ENCODE measurements at places on chromosomes 1 and 21. TPM values are rescaled to one million over a fixed set of nuclear protein-coding genes. Genes with fewer than 3 reads are reported as not detected.

- peaks cover 6% of the 10 kb centered on the region for H3K27me3 ChIP-seq
- no peak overlapping the region for H3K4me3 ChIP-seq
- H3K4me1 ChIP-seq: peaks cover 8% of the 10 kb centered on the region
- H3K27ac ChIP-seq: no peak overlapping the region
Observed at GRCh38 chr1:222243902-222244301, 304.0 kb downstream of the HHIPL2 start.

GRCh38 chr1:247113733-247114271 lies 9.6 kb upstream of the ZNF669 start:
- H3K4me3 ChIP-seq: no peak overlapping the region
- DNase-seq: no peak
- no peak overlapping the region for H3K27ac ChIP-seq
- peaks cover 37% of the 10 kb centered on the region for H3K27me3 ChIP-seq

DNA sequence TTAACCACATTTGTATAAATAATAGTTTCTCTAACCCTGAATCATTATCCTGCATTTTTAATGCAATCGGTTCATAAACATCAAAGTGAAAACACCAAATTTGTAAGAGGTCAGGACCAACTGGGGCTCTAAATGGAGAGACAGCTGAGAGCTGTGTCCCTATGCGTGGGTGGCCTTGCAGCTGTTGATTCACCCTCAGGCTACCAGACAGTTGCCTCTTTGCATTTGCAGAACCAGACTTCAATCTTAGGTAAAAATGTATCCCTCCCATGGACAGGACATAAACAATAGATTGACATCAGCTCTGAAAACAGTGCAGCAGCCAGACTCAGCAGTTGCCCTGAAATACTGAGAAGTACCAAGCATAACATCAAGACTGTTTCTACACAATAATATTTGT lies 8.8 kb upstream of the TGFB2 start:
- no peaks in the 10 kb centered on the region for H3K27me3 ChIP-seq
- no peak overlapping the region for H3K4me3 ChIP-seq
- peaks cover 2% of the 10 kb centered on the region for H3K36me3 ChIP-seq
- no peak overlapping the region for H3K27ac ChIP-seq

DNA sequence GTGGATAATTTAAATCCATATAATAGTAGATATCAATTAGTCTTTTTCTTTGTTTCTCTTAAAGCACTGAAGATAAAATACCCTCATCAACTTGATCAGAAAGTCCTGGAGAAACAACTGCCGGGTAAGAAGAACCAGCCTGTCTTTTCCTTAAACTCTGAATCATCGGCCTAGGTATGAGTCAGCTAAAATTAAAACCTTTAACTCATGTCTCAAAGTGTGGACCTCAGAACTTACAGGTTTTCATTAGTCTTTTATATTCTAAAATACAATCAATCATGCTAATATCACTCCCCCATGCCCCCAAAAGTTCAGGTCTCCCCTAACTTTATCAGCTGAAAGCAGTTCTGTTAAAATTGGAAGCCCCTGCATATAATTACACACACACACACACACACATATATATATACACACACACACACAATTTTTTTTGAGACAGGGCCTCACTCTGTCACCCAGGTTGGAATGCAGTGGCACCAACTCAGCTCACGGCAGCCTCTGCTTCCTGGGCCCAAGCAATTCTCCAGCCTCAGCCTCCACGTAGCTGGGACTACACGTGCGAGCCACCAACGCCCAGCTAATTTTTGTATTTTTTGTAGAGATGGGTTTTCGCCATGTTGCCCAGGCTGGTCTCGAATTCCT lies 61.3 kb downstream of the B3GALNT2 start:
- H3K4me3 ChIP-seq: no peak overlapping the region
- H3K27ac ChIP-seq: no peak overlapping the region
- no peak for DNase-seq
- peaks cover 2% of the 10 kb centered on the region for H3K4me1 ChIP-seq
- peaks cover 2% of the 10 kb centered on the region for H3K36me3 ChIP-seq

Gene SPRR3
- not detected for total RNA-seq

DNA sequence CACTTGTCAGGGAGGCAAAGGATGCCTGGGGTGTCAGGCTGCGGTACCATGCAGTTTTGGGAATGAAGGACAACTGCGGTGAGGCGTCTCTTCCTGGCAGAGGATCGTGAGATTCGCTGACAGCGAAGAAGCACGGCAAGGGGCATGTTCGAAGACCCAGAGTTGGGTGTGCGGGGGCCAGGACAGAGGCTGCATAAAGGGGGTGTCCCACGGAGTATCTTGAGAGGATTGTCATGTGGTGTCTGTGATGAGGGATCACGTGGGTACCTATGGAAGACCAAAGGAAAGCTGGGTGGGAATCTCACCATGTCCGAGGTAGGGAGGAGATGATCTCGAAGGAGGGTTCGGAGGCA lies 372 bp downstream of the SLC25A44 start:
- H3K36me3 ChIP-seq: peaks cover 3% of the 10 kb centered on the region
- H3K4me3 ChIP-seq: peak overlapping the region; percentile 99
- no peaks in the 10 kb centered on the region for H3K27me3 ChIP-seq
- H3K27ac ChIP-seq: peak overlapping the region; percentile 99
- peaks cover 45% of the 10 kb centered on the region for H3K4me1 ChIP-seq

Gene COG2
- total RNA-seq: 20.6 TPM

DNA sequence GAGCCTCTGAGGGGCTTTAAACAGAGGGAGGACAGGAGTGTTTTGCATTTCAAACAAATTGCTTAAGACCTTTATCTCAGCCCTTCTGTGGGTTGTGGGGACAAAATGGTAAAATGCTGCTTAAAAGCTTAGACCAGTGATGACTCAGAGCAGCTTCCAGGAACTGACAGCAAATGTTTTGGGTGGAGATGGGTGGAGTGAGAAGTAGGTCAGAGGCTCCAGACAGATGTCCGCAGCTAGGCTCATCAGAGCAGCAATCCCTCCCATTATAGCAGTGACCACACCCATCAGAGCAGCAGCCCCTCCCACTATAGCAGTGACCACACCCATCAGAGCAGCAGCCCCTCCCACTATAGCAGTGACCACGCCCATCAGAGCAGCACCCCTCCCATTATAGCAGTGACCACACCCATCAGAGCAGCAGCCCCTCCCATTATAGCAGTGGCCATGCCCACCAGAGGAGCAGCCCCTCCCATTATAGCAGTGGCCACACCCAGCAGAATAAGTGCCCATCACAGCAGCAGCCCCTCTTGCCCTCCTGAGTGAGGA lies 532.2 kb downstream of the MATN1 start:
- peaks cover 51% of the 10 kb centered on the region for H3K4me1 ChIP-seq
- peak overlapping the region; percentile 86 for H3K27ac ChIP-seq
- peak overlapping the region; percentile 69 for H3K4me3 ChIP-seq
- no peaks in the 10 kb centered on the region for H3K27me3 ChIP-seq
- H3K36me3 ChIP-seq: no peaks in the 10 kb centered on the region

DNA sequence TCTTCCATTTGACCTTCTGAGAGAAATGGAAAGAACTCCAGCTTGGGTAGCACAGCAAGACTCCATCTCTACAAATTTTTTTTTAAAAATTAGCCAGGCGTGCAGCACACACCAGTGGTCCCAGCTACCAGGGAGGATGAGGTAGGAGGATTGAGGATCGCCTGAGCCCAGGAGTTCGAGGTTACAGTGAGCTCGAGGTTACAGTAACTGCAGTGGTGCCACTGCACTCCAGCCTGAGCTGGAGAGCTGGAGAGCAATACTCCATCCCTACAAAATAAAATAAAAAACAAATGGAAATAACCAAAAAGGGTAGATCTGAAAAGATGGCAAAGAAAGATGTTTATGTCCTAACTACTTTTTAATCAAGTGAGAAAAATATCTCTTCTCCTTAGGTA lies 14.5 kb downstream of the POGZ start:
- no peaks in the 10 kb centered on the region for H3K27me3 ChIP-seq
- DNase-seq: no peak
- no peaks in the 10 kb centered on the region for H3K36me3 ChIP-seq
- peaks cover 27% of the 10 kb centered on the region for H3K4me1 ChIP-seq

Gene TSPEAR
- not detected for total RNA-seq

Gene INKA2
- 9.0 TPM for total RNA-seq

GRCh38 chr1:65964123-65964522 lies 171.4 kb downstream of the PDE4B start:
- no peak overlapping the region for H3K27ac ChIP-seq
- H3K4me1 ChIP-seq: peaks cover 4% of the 10 kb centered on the region
- no peak overlapping the region for H3K4me3 ChIP-seq
- H3K27me3 ChIP-seq: no peaks in the 10 kb centered on the region
- no peak for DNase-seq

DNA sequence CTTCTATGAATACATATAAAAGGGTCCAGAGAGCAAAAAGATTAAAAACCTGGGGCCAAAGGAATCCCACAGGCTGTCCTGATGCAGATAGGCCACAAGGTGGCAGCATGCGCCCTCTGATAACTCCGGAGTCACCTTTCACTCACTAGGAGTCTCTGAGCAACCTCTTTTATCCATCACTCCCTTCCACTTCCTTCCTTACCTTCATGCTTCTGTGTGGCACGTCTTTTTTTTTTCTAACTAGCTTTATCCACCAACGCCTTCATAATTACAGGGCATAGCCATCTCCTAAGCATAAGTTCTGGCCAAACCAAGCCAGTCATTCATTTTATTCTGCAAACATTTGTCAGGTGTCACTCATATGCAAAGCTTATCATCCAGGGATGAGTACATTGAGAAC lies 3.9 kb upstream of the PGLYRP4 start:
- peaks cover 32% of the 10 kb centered on the region for H3K27me3 ChIP-seq
- no peak overlapping the region for H3K27ac ChIP-seq
- H3K4me3 ChIP-seq: no peak overlapping the region
- DNase-seq: peak; percentile 41
- peaks cover 2% of the 10 kb centered on the region for H3K36me3 ChIP-seq

Measured in T-helper 17 cell (primary cell).